Activated naive CD4-positive, alpha-beta T cell treated with anti-CD3 and anti-CD28 coated beads for 36 hours (primary cell): ENCODE measurements at places on chromosomes 5 and 9.

GRCh38 chr5:84292000-84292642 lies 92.6 kb downstream of the EDIL3 start:
- DNase-seq, result no peak

- no peak for DNase-seq
These were observed 158.3 kb upstream of the PITX1 start for GRCh38 chr5:135192351-135192750.

GRCh38 chr9:123542435-123543225 lies 186.6 kb downstream of the CRB2 start:
- no peak for DNase-seq

DNA sequence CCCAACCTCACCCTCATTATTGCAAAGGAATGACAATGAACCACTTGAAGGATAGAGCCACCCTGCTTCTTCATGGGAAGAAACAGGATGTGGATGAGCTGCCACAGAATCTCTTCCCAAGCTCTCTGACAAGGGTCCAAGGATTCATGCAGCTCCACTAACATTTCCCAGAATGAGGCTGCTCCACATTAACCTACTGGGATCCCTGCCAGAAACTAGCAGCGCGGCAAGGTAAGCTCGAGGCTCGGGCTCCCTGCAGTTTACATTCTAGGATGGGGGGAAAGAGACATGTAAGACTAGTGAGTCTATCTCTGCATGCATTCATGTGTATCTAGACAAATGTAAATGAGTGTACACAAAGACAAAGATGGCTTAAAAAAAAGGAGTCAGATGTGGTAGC lies 12.1 kb downstream of the DCAF12 start:
- DNase-seq, result no peak

GRCh38 chr9:109639674-109640579 lies 140.1 kb upstream of the PALM2AKAP2 start:
- no peak for DNase-seq

DNA sequence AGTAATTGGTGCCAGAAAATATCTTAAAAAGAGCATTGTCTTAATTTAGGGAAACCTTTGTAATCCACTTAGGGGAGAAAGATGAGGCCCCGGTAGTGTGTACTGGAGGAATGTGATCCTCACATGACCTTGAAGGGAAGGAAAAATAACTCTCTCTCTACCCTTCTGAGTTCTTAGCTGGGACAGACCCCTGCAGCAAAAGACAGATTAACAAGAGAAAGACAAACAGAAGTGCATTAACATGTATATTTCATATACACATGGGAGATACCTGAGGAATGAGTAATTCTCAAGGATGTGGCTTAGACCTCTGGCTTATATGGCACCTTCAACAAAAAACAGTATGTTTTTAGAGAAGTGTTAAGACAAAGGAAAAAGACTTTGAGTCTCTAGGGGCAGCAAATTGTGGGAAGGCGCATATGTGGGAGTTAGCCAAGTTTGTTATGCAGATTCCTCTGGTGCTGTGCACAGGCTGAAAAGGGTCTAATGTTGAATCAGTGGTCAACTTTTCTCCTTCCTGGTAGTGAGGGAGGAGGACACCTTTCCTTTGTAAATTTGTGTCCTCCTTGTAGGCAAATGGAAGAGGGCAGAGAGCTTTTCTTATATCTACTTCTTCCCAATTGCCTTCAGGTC lies 138.8 kb downstream of the LRRC70 start:
- DNase-seq, result no peak

DNA sequence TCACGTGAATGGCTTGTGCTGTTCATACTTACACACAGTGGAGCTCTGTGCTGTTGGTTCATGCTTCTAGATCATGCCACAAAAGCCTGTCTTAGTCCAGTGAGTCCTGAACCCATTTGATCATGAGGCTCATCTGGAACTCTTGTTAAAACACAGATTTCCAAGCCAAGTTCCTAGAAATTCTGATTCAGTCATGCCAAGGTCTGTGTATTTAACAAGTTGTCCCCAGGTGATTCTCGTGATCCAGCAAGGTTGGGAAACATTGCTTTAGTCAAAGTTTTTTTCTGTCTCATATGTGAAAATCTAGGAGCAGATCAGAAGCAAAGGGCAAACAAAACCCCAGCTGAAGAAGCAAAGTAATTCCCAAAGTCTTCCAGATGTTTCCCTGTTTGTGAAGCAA lies 112.5 kb upstream of the GAS1 start:
- DNase-seq, result no peak

DNA sequence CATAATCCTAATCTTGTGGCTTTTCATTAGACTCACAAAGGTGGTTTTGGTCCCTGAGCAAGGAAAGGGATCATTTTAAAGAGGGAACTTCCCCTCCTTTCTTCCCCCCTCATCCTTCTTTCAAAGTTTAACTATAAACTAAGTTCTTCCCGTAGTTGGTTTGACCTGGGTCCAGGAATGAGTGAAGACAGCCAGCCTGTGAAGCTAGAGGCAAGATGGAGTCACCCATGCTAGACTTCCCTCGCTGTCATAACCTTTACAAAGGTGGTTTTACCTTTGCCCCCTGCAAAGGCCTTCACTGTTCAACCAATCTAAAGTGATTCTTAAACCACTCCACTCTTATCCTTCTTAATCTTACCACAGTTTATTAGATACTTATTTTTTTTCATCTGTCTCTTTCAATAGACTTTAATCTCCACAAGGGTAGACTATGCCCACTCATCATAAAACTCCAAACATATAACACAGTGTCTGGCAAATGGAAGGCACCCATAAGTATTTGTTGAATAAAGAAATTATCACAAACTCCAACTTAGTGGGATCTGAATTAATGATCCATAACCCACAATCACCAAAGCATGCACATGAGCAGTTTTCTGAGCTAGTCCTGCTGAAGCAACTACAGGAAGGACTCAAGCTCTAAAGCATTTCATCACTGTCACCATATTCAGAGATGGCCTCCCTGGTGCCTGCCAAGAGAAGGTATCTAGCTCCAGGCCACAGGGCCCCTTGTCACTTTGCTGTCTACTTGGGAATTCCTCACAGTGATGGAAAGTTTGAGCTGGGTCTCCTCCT lies 369.0 kb downstream of the SPOCK1 start:
- DNase-seq, result no peak
